ENCODE measurements at places on chromosomes 4 and X.

DNA sequence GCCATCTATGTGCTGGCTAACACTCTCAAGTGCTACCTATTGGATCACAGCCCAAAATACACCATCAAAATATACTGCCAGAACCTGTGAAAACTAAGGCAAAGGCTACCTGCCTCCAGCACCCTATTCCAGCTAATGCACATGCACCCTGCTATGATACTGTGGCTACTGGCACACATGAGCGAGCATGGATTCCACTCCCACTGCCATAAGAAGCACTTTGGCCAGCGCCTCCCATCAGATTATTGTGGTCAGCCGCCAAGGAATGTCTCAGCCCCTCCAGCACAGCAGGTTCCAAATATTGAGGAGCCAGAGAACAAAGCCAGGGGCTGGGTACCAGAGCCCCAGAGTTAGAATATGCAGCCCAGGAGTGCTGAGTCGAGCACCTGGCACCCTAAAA is 32.5 kb upstream of the TMPRSS11F start:
- DNase-seq: no peak

DNA sequence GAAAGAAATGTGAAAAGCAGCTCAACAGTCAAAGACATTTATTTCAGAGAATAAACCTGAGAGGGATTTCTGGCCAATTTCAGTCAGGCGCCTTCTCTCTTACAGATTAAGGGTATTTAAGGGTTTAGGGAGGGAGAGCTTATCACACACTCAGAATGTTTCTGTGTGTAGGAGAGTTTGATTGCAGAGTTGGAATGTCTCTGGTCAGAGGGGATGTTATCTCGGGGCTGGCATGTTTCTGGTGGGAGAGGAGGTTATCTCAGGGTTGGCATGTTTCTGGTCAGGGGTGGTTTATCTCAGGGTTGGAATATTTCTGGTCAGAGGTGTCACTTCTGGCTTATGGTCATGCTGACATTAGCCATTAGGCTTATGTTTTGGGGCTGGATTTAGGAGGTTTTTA is 1920.5 kb upstream of the PCDH7 start:
- no peak for DNase-seq

DNA sequence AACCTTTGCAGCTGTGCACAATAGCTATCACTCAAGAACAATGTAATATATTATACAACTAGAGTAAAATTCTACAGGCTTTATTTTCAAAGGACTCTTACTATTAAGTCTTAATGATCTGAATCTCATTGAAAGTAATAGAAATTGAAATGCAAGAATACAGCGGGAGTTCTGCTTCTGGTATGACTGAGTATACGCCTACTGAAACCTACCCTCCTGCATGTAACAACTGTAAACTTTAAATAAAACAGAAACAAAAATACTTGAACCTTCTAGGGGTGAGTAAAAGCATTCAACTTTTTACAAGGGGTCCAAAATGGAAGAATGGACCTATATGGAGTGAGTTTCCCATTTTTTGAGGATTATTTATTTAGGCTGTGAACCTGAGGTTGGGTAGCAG is 13.5 kb downstream of the DCHS2 start:
- DNase-seq: no peak

DNA sequence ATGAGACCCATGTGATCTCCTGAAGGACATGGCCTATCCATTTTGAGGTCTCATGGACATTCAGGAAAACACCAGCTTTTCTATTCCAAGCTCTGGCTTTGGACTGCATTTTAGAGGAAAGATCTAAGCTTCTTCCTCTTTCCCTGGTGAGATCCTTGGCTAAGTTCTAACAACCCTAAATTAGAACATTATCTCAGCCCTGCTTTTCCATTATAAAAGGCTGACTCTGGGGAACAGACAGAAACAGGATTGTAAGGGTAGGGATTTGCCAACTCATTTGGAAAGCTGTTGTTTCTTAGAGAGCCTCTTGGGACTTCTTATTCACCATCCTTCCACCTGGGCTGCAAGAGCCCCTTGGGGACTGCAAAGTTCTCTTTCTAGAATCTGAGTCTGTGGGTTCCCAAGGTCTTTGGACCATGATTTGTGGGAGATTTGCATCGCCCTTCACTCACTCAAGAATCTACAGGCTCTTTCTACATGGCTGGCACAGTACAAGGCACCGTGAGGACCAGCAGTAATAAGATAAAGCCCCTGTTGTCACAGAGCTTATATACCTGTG is 146.9 kb downstream of the FNIP2 start:
- no peak for DNase-seq

- DNase-seq: no peak
These were observed 205.2 kb downstream of the GALNTL6 start for GRCh38 chr4:172018358-172018757.

GRCh38 chr4:126328914-126329313 is 1014.2 kb downstream of the FAT4 start:
- no peak for DNase-seq

- DNase-seq: no peak
These were observed 688.0 kb downstream of the PCDH19 start for GRCh38 chrX:99722094-99722493.

- no peak for DNase-seq
These were observed 20.8 kb downstream of the ENPP6 start for GRCh38 chr4:184196730-184197385.

- no peak for DNase-seq
These were observed 752 bp downstream of the FRAS1 start for GRCh38 chr4:78057600-78058550.

GRCh38 chrX:7828594-7828993 is 14.4 kb upstream of the VCX start:
- DNase-seq: no peak

GRCh38 chrX:12423346-12423745 is 285.1 kb downstream of the FRMPD4 start:
- no peak for DNase-seq

DNA sequence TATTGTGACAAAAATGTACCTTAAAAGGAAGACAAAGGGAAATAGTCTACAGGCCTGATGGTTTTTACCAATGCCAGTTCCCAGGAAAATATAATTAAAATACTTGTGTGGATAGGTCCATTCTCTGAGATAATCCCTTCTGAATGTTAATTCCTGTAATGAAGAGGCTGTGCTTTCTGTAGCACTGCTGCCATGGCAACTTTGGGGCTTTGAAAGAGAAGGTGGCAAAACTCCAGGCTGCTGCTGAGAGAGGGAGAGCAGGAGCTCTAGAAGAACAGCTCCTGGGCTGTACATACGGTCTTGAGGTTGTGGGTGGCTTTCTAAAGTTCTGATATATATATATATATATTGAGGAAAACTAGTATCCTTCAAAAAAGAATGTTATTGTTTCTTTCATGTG is 125.4 kb downstream of the PDLIM5 start:
- no peak for DNase-seq

- DNase-seq: peak; percentile 32
These were observed at the start of gene SMIM10 for GRCh38 chrX:134990801-134991481. Gene SMIM10, plus strand, starts transcription at chrX:134990991. Its CDS starts 105 bp downstream, at chrX:134991096.

- DNase-seq: no peak
These were observed 227.2 kb upstream of the BMP3 start for GRCh38 chr4:80803337-80803736.

GRCh38 chr4:141275834-141276233 is 55.1 kb downstream of the ZNF330 start:
- no peak for DNase-seq

- DNase-seq: no peak
These were observed 53.2 kb downstream of the MAGED4B start for GRCh38 chrX:52015794-52016193.

- no peak for DNase-seq
These were observed 14.4 kb downstream of the CPZ start for GRCh38 chr4:8606966-8607365.

- DNase-seq: no peak
These were observed 17.2 kb upstream of the SCRG1 start for GRCh38 chr4:173415885-173416653.

DNA sequence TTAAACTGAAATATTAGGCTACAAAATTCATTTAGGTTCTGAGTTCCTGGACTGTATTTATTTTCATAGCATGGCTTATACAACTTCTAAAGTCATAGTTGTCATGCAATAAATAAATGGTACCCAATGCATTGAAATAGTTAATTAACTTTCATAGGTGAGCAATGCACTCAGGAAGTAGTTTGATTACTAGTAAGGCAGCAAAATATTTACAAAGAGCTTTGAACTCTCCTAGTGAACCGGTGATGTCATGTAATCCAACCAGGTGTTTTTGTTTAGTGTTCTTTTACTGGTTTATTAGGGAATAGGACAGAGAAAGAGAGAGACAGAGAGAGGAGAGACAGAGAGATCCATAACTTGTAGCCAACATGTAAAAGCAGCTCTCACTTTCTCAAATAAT is 228.6 kb upstream of the CTSO start:
- DNase-seq: no peak

- DNase-seq: no peak
These were observed 1420.5 kb downstream of the PCDH7 start for GRCh38 chr4:32140636-32141035.

DNA sequence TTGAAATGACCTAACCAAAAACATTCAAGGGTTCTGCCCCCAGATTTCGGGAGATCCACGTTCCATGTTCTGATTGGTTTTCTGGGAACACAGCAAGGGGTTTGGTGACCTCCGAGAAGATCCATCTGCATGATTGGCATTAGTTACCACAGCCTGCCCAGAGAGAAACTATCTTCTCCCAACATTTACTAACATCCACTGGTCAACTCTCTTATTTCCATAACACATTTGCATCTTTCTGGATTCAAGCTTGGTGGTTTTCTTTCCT is 15.6 kb downstream of the SHOX start:
- DNase-seq: no peak

GRCh38 chr4:7241597-7242125 is 49.3 kb downstream of the SORCS2 start:
- no peak for DNase-seq

- DNase-seq: no peak
These were observed 1.8 kb upstream of the EXOSC9 start for GRCh38 chr4:121799208-121799823.

DNA sequence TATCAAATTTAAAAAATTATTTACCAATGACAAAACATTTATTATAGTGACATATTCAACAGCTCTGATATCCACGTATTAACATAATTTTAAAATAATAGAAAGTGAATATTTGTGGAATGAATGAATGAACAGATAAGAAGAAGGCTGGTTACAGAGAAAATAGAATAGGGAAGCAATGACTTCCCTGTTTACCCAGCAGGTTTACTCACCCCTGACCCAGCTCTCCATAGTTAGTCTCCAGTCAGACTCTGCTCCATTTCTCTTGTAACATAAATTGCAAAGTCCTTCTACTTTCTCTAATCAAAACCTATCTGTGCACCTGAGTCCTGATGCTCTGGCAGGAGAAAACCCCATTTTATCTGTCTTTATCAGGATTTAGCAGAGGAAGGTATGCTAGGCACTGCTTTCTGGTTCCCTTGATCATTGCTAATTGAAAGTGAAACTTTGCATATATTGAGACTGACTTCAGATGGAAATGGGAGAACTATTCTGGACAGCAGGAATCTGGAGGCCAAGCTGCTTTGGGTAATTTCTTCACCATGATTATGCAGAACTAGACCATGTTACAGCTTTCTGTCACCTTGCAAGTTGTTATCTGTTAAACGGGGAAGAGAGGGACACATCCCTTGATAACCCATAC is 363.0 kb downstream of the FAT4 start:
- no peak for DNase-seq

DNA sequence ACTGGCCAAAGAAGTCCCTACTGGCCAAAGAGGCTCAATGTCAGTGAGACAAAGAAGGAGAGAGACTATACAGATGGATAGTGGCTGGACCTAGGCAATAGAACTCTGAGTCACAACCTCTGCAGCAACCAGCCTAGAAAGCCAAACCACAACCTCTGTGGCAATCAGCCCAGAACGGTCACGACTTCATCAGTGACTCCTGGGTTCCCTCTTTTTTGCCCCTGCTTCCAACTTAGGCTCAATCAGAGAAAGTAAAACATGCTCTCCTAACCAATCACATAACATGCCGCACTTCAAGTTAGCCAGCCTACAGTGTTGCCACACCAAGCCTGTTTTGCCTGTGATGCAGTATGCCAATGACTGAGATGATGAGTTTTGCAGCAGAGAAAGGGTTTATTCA is 203.4 kb downstream of the ANAPC10 start:
- DNase-seq: no peak

- DNase-seq: no peak
These were observed 220.3 kb downstream of the CHIC2 start for GRCh38 chr4:53844133-53844532.

- no peak for DNase-seq
These were observed 494.1 kb downstream of the INPP4B start for GRCh38 chr4:142351958-142352357.

- no peak for DNase-seq
These were observed 86.5 kb upstream of the ZIC3 start for GRCh38 chrX:137479386-137479785.

GRCh38 chr4:52588097-52588496 is 71.0 kb downstream of the USP46 start:
- DNase-seq: no peak

DNA sequence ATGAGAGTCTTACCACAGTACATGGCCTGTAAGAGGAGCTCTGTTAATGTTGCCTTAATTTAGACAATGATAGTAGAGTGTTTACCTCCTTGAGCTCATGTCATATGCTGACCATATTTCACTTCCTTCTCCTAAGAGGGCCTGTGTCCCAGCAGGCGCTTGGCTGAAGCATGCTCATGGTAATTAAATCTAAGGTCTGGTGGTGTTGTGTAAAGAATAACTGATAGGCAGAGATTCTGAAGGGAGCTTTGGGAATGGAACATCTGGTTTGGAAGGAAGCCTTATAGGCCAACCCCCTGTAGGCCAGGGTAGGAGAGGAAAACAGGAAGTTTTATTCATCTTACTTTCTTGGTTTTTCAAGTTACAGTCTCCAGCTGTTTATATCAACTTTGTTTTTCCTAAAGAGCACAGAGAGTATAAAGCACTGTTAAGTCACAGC is 300.2 kb downstream of the USP46 start:
- no peak for DNase-seq

DNA sequence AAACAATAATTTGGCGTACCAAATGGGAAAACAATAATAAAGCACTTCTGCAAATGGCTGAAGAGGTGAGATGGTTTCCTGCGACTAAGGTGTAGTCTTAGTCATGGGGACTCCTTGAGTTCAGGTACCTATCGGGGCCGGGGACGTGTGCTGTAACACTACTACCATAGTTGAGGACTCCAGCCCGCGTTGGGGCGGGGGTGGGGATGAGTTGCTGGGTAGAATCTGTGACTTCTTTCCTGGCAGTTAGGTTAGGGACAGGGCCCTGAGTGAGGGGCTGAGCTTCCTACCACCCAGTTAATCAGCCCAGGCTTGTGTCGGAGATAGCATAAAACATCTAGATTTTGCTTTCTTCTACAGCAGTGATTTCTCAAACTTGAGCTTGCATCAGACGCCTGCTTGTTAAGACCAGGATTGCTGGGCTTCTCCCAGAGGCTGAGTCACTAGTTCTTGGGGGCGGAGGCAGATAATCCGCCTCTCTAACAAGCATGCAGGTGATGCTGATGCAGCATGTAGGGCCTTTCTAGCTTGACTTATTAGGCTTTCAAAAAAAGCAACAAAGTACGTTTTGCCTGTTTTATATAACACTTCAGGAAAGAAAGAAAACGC is 30.2 kb downstream of the RBBP7 start:
- no peak for DNase-seq

All from activated T-cell treated with anti-CD3 and anti-CD28 coated beads, Interleukin-2, amount 50 U/mL, for 1 hour (primary cell).